GM23248 (cell line): ENCODE measurements at places on chromosomes 1 and 21. TPM values are rescaled to one million over a fixed set of nuclear protein-coding genes. Genes with fewer than 3 reads are reported as not detected.

Gene OLIG1
- total RNA-seq = not detected in 2 replicates

Gene DUSP10
- 10.5 and 19.3 TPM in 2 replicates for total RNA-seq

Gene CFHR1
- not detected in 2 replicates for total RNA-seq

Gene NBPF19
- total RNA-seq = 7.7 and 9.0 TPM in 2 replicates

Gene RNF207
- total RNA-seq = 30.3 and 32.8 TPM in 2 replicates

Gene USP21
- total RNA-seq = 6.3 and 10.5 TPM in 2 replicates

DNA sequence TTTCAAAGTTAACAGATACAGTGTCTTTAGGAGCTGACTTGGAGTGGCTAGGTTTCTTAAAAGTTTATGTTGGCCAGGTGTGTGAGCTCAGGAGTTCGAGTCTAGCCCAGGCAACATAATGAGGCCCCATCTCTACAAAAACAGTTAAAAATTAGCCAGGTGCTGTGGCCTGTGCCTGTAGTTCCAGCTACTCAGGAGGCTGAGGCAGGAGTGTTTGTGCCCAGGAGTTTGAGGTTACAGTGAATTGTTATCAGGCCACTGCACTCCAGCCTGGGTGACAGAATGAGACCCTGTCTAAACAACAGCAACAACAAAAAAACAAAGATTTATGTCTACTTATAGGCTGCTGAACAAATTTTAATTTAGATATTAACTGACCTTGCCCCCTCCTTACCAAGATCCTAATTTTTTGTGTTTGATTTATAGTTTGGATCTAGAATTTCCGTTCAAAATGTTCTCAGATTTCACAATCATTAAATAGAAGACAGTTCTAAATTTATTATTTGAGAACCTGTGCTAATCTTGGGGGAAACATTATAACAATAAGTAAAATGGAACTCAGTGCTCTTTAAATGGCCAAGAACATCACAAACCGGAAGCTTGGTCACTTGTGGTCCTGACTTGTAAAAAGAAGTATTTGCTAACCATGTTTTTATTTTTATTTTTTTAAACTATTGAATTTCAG is 67.8 kb downstream of the POU2F1 start:
- no peak for DNase-seq

DNA sequence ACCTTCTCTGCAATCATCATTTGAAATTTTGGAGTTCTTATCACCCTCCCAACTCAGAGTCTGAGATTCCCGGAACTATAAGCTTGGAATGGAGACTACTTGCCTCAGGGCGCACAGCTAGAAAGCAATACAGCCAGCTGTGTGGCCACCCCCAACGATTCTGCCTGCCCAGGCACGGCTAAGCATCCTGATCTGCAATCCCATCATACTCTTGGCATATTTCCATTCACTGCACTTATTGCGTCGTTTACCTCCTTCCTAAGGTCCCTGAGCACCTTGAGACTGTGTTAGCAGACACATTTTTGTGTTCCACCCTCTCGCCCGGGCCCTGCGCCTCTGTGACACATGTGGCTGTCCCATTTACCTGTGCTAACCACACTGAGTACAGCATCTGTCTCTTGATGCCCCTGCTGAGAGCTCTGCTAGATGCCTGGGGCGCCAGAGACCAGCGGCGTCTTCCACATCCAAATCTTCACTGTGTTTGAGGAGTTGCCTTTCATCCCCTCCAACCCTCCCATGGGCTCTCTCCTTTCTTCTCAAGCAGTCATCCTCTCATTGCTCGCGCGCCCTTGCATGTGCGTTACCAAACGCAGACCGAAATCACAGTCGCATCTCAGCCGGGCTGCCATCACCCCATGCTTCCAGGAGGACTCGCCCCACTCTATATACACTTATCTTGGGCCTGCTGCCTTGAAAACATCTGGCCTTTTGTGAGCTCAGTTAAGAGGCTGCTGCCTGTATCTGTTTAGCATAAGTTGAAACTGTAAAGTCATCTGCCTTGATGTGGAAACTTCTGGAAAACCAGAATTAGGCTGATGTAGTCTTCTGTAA is 3.5 kb upstream of the CLDN19 start:
- peak; percentile 14 for DNase-seq

- no peak for DNase-seq
Measured at GRCh38 chr1:237740846-237741245, 149.9 kb downstream of the ZP4 start.

DNA sequence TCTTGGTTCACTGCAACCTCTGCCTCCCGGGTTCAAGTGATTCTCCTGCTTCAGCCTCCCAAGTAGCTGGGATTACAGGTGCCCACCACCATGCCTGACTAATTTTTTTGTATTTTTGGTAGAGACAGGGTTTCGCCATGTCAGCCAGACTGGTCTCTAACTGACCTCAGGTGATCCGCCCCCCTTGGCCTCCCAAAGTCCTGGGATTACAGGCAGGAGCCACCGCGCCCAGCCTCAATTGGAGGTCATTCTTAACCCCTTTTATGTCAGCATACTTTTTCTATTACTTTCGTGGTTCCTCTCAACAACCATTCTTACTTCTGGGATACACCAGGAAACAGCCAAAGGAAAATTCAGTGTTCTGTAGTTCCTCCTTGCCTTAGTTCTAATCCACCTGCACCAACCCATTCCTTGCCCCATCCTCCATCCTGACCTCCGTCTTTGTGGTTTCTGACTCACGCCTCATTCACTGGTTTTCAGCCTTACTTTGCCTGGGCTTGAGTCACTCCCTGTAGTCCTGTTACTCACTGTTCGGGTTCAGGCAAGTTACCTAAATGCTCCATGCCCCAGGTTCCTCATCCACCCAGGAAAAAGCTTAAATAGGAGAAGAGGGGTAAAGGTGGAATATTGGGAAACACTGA is 12.9 kb upstream of the BCL10 start:
- DNase-seq = peak; percentile 97

- peak; percentile 67 for DNase-seq
Measured at GRCh38 chr1:214989341-214989740, 93.2 kb upstream of the KCNK2 start.

DNA sequence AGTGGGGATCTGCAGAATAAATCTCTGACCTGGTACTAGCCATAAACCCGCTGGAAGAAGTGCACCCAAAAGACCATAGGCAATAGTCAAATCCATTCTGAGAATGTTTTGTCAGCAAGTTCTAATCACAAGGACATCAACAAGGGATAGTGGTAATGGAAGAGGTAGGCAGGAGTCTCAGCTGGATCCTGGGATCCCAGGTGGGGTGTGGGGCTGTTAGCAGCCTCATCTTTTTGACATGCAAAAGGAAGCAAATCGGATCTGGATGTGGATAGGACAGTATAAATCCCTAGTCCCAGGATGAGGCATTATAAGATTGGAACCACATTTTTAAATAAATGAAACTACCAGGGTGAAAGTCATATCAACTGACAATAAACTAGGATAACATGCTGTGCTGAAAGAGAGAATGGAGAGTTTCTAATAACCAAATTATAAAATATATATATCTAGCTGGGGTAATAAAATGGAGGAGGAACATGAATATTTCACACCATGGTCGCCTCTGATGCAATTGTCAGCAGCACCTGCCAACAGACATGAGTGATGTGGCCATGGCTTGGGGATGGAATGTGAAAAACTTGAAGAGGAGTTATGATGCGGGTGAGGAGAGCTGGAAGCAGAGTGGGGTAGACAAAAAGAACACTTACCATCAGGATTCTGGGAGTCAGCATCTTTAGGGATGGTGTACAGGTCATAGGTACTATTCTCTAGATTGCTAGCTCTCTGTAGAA is 23.7 kb upstream of the PEX19 start:
- DNase-seq = peak; percentile 39

- no peak for DNase-seq
Measured at GRCh38 chr1:33284049-33284448, 27.8 kb downstream of the ZNF362 start.

DNA sequence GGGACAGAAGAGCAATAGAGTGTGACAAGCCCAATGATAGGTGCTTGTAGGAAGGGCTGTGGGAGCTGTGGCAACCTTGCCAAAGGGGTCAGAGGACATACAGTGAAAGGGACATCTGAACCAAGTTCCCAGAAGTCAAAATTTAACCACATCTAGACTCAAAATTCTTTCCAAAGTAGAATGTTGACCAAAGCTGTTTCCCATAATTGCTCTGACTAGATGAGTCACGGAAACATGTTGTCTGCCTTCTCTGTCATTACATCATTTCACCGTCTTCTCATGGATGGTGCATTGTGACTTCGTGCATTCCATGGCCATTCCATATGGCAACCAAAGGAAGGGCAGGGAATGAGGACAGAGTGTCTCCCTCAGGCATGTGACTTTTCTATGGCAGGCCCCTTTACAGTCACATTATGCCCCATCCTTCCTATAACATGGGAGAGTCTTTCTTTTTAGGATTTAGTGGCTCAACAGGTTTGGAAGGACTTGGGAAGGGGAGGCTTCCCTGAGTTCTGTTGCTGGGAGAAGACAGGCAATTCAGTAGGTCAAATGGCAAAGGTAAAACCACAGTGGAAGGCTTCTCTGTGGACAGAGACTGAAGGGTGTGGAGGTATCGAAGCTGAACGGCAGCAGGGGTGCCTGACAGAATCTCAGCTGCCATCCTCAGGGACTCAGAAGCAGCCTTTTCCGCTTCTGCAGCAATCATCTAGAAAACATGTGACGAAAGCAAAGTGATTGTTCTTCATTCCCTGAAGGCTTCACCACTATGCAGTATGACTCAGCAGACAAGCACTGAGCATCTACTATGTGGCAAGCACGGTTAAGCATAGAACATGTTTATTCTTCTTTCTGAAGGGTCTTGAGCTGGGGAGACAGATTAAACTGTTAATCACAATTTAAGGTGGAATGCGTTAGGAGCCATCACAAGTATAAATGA is 24.7 kb downstream of the NPHS2 start:
- DNase-seq = peak; percentile 71

- peak; percentile 29 for DNase-seq
Measured at GRCh38 chr1:39540504-39541031, 36.0 kb downstream of the PABPC4 start.

- DNase-seq = no peak
Measured at GRCh38 chr1:29431138-29431537, 194.8 kb downstream of the PTPRU start.

DNA sequence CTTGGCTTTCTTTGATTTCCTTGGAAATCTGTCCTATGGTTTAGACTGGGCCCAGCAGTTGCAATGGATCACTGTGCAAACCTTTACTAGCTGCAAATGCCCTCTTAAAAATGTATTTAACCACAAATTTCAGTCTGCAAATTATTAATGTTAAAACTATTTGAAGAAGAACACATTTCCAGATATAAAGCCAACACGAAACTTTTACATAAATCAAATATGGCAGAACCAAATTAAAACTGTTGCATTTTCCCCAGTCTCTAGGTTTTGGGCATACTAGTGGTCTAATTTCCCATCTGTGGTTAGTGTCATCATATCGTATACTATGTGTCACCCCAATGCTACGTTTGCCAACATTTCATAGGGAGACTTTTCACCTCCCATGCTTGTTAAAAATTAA is 52.3 kb downstream of the HMCN1 start:
- DNase-seq = peak; percentile 56

- DNase-seq = peak; percentile 29
Measured at GRCh38 chr1:23763041-23763577, 15.1 kb upstream of the PITHD1 start.

DNA sequence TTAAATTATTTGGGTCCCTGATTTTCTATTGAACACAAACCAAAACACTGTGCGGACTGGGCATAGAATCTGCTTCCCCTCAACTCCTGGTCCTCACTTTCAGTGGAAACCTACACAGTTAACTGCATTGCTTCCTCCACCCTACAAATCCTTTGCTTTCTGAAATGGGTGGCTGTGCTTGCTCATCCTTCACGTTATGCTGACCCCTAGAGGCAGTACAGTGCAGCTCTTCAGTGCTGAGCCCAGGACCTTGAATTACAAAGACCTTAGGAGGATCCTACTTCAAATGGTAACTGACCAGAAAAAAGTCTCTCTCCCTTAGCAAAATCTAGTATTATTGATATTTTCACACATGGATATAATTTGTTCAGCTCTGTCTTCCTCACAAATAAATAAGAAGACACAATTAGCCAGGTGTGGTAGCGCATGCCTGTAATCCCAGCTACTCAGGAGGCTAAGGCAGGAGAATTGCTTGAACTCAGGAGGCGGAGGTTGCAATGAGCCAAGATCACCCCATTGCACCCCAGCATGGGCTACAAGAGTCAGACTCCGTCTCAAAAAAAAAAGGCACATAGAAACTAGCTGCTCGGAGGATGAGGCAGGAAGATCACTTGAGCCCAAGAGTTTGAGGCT is 63.4 kb upstream of the L1TD1 start:
- DNase-seq = peak; percentile 78

GRCh38 chr1:81330521-81330920 is 470.2 kb upstream of the ADGRL2 start:
- DNase-seq = no peak

GRCh38 chr1:223486366-223486765 is 93.2 kb downstream of the CCDC185 start:
- no peak for DNase-seq

GRCh38 chr1:159602501-159602999 is 14.9 kb downstream of the APCS start:
- DNase-seq = no peak

GRCh38 chr21:45074818-45075595 is 627 bp downstream of the ADARB1 start:
- DNase-seq = peak; percentile 52
